Activated CD4-positive, alpha-beta T cell treated with anti-CD3 and anti-CD28 coated beads, Interleukin-2, amount 50 U/mL, for 4 hours (primary cell): ENCODE measurements at places on chromosomes 2 and 18.

DNA sequence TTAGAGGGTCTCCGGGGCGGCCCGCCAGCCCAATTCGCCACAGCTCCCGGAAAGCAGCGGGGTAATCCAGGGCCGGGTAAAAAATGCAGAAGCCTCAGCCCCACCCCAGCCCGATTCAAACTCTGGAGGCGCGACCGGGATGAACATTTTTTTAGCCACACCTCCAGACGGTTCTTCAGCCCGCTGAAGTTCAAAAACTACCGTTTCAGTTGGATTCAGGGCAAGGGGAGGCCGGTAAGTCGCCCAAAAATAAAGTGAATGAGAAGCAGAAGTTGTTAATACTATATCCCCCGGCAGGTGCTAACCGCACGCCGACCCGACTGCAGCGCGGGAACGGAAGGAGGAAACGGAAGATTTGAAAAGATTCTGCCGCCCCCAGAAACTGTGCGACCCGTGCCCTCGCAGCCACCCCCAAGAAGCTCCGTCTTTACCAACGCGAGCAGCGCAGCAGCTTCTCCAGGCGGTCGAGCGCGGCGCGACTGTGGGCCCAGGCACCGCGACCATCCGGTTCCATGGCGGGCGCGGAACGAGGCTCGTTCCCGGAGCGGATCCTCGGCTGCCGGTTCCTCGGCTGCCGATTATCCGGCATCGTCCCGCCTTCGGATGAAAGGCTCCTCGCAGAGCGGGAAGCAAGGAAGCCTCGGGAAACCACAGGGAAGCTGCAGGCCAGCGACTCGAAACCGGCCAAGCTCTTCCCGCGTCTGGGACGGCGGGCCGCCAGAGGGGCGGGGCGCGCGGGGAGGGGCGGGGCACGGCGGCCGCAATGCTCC lies at the start of gene BARD1:
Gene BARD1, minus strand, starts transcription at position 703 of the 770 bp plus-strand sequence. Its CDS starts 114 bp downstream, at position 589.
- peak; percentile 42 for DNase-seq

GRCh38 chr2:43221124-43221762 lies 5.2 kb downstream of the ZFP36L2 start:
- peak; percentile 22 for DNase-seq

DNA sequence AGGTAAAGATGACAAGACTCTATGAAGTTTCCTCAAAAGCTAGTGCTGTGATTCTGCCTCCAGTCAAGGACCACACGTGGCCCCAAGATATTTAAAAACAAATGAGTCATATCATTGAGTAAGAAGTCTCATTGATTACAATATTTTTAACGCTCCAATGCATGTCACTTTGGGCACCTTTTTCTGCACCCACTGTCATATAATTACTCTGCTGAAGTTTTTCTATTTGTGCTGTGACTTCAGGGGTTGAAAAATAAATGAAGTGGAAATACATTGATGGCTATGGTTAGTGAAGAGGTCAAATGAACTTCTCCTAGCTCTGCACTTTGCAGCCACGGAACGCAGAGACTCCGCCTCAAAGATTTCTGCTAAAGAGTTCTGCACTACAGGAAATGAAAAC lies 344.3 kb upstream of the KYNU start:
- DNase-seq, result no peak

DNA sequence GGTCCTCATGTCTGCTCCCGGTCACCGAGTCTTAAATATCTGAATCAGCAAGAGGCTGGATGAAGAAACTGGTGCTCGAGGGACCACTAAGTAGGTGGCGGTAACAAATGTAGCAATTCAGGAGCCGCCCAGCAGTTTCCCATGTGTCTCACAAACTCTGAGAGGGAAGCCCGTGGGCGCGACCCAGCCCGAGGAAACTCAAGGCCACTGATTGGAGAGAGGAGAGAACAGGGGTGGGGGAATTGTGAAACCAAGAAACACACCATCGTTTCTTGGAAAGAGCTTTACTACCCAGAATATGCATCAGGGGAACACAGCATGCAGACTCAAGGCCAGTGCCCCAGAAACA lies 10.8 kb downstream of the MLPH start:
- no peak for DNase-seq
